ENCODE measurements at places on chromosomes 2 and 18. TPM values are rescaled to one million over a fixed set of nuclear protein-coding genes. Genes with fewer than 3 reads are reported as not detected.

- no peak for DNase-seq
Observed at GRCh38 chr2:99480390-99480789, 9.4 kb downstream of the REV1 start.

DNA sequence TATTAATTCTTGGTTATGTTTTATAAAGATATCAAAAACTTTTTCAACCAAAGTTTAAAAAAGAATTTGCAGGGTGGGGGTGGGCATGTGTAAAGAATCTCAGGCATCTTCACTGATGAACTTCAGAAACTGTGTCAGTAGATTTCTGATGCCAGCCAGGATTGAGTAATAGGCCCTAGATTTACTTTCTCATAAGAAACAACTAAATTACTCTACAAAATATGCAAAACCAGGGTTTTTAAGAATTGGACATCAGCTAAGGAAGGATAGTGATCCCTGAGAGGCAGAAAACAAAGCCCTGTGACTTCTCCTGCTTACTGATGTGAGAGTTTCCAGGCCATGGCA lies 11.9 kb upstream of the IL1R1 start:
- no peak for DNase-seq

DNA sequence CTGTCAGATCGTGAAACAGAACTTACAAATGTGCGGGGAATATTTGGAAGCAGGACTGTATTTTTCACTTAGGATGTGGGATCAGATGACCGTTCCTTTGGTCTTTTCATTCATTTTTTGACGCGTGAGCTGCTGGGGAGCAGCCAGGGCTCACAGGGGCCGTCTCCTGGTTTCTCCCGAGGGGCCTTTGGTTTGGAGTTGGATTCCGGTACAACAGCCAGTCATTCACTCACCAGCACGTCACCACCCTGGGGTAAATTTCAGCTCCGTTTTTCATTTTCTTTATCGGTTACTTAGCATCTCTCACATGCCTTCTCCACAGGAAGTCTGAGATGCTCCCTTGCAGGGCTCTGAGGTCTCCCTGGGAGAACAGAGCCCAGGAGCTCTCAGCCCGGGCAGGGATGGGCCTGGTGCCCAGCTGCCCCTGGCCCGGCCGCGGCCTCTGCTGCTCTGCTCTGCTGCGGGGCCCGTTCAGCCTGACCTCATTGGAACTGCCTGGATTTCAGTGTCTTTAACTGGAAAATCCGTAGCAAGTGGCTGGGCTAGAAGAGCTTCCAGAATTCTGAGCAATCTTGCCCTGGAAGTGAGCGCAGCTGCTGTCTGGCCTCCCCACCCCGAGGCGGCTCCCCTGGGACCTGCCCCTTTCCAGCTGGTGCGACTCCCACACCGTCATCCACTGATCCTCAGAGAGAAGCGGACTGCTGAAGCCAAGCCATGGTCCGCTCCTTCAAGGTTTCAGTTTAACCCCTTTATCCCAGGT lies 335.6 kb downstream of the EIPR1 start:
- DNase-seq: no peak

DNA sequence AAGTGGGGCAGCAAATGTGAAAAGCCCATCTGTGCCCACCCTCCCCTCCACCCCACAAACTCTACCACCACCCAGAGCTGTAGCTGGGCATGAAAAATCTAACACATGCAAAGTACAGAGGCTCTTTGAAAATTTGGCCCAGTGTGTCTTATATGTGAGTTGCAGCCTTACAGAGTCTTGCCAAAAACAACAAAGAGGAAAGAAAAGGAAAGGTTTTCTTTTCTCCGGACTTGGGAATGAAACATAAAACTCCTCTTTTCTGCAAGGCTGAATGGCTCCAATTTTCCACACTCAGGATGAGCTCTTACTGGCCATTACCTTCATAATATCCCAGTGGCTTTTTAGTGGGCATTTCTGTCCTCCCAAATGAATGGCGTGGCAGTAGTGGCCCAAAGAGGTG lies 27.9 kb upstream of the POU3F3 start:
- no peak for DNase-seq

DNA sequence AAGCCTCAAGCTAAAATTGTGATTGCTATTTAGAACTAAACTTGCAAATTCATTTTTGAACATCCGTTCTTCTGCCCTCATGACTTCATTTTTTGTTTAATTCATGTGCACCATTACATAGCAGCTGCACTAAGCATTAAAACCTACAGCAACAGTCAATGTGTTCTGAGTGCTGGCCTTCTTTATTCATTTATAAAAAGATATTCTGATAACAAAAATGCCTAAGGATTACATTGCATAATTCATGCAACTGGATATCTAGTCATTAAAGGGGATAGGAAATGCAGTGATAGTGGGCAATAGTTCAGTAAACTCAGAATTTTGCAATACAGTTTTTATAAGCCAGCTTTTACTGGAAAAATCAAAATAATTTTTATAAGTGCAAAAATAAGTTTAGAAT lies 294.4 kb upstream of the EPC2 start:
- no peak for DNase-seq

DNA sequence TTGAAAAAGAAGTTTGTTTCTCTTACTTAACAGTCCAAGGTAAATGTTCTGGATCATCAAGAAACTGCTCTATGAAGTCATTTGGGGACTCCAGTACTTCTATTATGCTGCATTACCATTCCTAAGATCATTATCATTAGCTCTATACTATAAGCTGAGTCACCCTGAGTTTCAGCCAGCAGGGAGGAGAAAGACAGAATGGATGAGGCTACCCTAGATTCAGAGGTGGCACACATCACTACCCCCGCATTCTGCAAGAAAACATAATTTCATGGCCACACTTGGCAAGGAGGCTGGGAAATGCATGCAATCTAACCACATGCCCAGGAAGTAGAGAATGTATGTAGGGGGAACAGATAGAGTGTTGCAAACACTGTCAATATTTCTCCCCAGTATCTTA lies 16.6 kb upstream of the LNPK start:
- no peak for DNase-seq

- DNase-seq: no peak
Observed at GRCh38 chr18:35683021-35683420, 101.5 kb downstream of the GALNT1 start.

DNA sequence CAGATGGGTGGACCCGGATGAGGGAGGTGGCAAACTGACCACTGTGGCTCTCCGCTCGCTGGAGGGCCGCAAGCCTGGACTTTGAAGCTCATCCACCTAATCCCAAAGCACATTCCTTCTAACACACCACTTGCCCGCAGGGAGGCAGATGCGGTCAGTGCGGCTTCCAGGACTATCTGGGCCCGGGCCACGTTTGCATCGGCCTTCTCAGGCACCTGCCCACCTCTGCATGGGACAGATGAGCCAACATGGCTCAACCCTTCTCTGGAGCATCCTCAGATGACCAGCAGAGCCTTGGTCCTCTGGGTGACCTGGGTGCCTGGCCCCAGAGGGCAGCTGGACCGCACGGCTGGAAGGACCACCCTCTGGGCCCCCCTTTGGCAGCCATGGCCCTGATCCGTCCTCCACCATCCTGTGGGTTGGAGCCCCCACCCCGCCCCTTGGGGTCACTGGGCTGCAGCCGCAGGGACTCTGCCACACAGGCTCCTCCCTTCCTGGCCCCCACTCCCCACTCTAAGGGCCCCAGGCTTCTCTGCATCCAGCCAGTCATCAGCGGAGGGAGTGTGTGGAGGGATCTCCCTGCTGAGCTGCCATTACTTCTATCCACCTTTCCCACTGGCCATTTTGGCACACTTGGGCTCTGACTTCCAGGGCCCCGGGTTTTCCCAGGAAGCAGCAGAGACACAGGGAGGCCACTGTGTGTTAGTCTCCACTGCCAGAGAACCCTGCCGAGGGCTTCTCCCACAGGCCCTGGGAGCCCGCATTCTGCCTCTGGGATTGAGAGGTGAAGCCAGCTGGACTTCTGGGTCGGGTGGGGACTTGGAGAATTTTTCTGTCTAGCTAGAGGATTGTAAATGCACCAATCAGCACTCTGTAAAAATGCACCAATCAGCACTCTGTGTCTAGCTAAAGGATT lies 12.3 kb downstream of the HDAC4 start:
- no peak for DNase-seq

GRCh38 chr2:81937944-81938343 lies 1633.4 kb upstream of the LRRTM1 start:
- no peak for DNase-seq

DNA sequence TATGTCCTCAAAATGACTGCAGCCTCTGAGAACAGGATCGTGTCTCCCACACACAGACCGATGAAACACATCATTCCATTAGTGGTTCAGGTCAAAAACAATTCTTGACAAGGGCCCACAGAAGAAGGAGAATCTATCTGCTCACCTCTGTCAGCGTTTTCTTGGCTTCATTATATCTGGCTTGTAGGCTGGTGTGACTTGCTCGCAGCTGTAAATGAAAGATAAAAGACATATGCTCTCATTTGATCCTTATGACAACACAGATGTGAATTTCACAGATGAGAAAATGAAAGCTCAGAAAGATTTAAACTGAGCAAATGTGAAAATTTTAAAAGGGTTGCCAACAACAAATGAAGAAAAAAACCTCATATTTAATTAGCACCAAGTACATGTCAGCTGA lies 61.6 kb downstream of the CCDC93 start:
- DNase-seq: no peak

- no peak for DNase-seq
Observed at GRCh38 chr2:232714969-232715368, 17.8 kb downstream of the GIGYF2 start.

- no peak for DNase-seq
Observed at GRCh38 chr18:59062643-59063006, 77.1 kb upstream of the SEC11C start.

DNA sequence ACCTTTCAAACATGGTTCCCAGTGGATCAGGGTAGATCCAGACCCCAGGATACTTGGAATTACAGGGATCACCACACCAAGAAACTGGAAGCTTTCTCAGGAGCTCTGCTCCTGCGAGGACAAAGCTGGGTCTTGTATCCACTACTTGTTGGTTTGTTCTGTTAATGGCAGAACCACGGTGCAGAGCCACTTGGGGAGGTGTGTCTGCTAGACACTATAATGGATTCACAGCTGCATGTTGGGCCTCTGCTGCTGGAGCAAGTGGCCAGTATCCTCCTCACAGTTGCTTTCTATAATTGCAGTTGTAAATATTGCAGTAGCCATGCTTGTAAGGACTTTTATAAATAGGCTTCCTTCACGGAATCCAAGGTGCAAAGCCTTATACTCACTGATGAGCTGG lies 12.9 kb downstream of the FOSL2 start:
- DNase-seq: no peak

DNA sequence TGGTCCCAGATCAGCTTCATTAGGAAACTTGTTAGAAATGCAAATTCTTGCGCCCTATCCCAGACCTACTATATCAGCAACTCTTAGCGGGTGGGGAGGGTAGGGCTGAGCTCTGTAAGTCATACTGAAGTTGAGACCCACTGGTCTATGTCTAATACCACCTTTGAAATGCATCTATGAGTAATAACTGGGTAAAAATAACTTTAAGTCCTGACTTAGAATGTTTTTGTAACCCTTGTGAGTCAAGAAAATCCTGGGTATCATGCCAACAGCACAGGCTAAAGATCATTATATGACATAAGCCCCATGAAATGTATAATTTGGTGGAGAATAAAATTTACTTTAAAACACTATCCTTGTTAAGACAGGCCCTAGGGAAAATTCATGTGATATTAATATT lies 41.4 kb downstream of the PRKD3 start:
- DNase-seq: no peak

DNA sequence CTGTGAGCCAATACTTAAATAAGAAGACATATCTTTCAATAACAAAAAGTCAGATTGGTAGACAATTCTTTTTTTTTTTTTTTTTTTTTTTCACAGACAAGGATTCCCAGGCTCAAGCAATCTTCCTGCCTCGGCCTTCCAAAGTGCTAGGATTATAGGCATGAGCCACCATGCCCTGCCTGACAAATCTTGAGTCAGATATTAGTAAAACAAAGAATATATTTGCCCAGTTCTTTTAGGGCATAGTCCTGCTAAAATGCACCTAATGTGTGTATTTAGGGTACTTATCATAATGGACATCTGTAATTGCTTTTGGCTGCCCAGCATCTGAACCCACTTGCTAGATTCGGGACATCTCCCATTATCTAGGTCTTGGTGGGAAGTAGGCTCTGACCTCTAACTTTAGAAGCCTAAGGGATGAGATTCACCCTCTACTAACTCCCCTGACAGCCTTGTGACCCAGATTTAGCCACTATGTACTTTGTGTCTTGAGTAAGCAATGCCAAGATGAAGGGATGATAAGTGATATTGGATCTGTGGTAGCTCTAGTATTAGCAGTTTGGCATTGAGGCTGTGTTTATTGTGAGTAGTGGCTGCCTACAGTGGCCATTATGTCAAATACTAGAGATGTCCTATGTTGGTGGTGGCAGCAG lies 18.5 kb upstream of the PSME4 start:
- no peak for DNase-seq

DNA sequence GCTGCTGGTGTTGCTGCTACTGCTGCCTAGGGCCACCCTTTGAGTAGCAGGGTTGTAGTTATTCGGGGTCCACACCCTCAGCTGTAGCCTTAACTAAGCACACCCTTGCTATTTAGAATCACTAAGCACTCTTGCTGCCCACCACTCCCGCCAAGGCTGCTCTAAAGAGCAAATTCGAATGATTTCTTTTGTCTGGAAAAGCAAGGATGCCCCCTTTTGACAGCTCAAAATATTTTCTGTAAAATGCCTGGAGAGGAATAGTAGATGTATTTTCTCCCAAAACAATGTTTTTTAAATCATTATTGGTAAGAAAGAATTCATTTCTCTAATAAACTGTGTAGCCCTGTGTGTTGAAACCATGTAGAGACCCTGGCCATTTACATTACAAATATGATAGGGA lies 80.8 kb upstream of the PAPOLG start:
- DNase-seq: no peak

DNA sequence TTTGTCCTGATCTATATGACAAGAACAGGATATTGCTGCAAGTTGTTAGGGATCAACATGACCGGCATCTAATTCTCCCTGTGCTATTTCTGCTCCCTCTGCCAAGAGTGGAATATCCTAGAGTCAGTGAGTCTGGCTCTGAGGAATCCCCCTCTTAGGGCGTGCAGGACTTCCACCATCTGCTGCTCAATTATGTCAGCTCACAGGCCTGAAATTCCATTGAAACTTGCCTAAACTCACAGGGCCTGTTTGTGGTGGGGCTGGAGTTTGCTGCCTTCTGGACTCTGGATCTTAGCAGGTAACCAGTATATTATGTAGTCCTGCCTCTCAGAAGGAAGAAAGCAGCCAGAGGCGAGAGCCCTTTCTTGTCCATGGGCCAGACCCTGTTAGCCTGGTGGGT lies 323.0 kb downstream of the TSN start:
- DNase-seq: no peak

DNA sequence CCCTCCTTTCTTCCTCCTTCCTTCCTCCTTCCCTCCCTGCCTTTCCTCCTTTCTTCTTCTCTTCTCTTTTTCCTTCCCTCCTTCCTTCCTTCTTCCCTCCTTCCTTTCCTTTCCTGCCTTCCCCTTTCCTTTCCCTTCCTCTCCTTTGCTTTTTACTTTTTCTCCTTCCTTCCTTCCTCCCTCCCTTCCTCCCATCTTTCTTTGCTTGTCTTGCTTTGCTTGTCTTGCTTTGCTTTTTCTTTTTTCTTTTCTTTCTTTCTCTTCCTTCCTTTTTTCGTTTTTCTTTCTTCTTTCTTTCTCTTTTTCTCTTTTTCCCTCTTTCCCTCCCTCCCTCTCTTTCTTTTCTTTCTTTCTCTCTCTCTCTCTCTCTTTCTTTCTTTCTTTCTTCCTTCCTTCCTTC lies 113.0 kb downstream of the NYAP2 start:
- no peak for DNase-seq

- DNase-seq: no peak
Observed at GRCh38 chr18:36265015-36265414, 32.5 kb upstream of the FHOD3 start.

Gene KLHL14
- 0.33 TPM for total RNA-seq

Gene DES
- not detected for total RNA-seq

Gene UNC50
- total RNA-seq: 33.3 TPM

Gene TRIM43
- not detected for total RNA-seq

Gene LYPD1
- total RNA-seq: 1.4 TPM

Gene MARCHF4
- not detected for total RNA-seq

All from OCI-LY7 (cell line).